ENCODE measurements at places on chromosomes 2 and 18. TPM values are rescaled to one million over a fixed set of nuclear protein-coding genes. Genes with fewer than 3 reads are reported as not detected.

Gene HTR2B
- 17.2 TPM for polyA plus RNA-seq

- DNase-seq: no peak
Observed at GRCh38 chr2:33512112-33512511, 35.7 kb downstream of the RASGRP3 start.

- no peak for DNase-seq
Observed at GRCh38 chr18:49189772-49190171, 239.0 kb upstream of the SMAD7 start.

- DNase-seq: no peak
Observed at GRCh38 chr18:74281980-74282754, 9.6 kb downstream of the CYB5A start.

Data from right renal cortex interstitium (tissue), 3 donors.